ENCODE measurements at places on chromosomes 6 and 20.
A peak's percentile ranks its signal among the peaks of the same experiment; 100 is the strongest.

GRCh38 chr6:9086331-9086730 lies 651.0 kb upstream of the SLC35B3 start:
- DNase-seq, result no peak

- DNase-seq, result peak; percentile 45
Measured at GRCh38 chr20:62025394-62025793, 40.3 kb downstream of the TAF4 start.

DNA sequence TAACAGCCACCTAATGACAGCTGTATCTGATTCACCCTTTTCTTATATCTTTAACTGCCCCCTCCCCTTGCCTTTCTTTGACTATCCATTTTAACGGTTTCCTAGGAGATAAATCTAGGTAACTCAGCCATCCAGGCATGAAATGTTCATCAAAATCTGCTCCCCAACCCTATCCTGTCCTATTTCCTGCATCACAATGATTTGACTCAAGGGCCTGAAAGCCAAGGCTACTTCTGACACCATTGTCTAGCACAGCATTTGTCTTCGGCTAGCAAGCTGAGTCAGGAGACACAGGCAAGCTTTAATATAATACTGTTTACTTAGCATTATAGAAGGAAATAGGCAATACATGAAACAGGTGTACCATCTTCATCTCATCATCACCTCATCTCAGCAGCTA lies 31.6 kb upstream of the MANEA start:
- DNase-seq, result no peak

DNA sequence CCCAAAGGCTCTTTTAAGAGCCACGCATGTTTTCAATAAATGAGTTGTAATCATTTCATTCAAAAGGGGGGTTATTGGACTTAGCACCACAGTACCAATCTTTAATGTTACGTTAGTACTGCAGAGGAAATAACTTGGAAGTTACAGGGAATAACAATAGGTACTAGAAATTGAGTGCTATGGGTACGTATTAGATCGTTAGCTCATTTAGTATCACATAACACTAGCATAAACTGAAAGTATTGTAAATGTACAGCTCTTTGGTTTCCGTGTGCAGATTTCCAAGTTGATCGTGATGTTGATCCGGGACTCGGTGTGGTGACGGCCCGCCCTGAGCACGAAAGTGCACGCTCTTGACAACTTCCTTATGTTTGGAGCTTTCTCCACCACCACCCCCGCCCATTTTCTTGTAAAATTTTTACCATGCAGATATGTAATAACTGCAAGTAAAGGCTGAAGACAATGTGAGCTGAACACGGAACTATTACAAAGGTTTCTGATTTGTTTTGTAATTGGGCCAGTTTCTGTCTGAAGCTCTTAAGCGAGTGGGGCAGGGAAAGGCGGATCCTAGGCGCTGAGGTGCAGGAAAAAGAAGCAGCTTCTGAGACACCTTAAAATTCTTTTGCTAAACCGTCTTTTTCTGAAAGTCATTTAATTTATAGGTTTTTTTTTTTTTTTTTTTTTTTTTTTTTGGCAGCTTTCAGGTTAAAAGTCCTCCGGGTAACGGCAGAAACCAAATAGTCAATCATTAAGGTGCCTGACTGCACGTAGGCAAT lies 71.5 kb downstream of the HFE start:
- DNase-seq, result peak; percentile 44

- no peak for DNase-seq
Measured at GRCh38 chr20:45269754-45270270, 15.4 kb upstream of the SLPI start.

- peak; percentile 26 for DNase-seq
Measured at GRCh38 chr6:92297101-92297500, 1122.3 kb downstream of the EPHA7 start.

GRCh38 chr6:72624557-72625160 lies 2.8 kb downstream of the KCNQ5 start:
- DNase-seq, result no peak

GRCh38 chr20:9110916-9111432 lies 42.1 kb downstream of the PLCB4 start:
- no peak for DNase-seq

DNA sequence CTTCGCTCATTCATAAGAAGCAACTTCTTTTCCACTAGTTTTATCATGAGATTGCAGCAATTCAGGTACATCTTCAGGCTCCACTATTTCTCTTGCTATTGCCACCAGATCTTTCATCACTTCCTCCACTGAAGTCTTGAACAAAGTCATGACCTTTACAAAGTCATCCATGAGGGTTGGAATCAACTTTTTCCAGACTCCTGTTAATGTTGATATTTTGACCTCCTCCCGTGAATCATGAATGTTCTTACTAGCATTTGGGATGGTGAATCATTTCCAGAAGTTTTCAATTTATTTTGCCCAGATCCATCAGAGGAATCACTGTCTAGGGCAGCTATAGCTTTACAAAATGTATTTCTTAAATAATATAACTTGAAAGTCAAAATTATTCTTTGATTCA lies 1.5 kb downstream of the CENPQ start:
- no peak for DNase-seq

GRCh38 chr6:139996253-139996834 lies 621.9 kb upstream of the CITED2 start:
- DNase-seq, result peak; percentile 34

GRCh38 chr20:40486297-40486696 lies 202.7 kb downstream of the MAFB start:
- no peak for DNase-seq

DNA sequence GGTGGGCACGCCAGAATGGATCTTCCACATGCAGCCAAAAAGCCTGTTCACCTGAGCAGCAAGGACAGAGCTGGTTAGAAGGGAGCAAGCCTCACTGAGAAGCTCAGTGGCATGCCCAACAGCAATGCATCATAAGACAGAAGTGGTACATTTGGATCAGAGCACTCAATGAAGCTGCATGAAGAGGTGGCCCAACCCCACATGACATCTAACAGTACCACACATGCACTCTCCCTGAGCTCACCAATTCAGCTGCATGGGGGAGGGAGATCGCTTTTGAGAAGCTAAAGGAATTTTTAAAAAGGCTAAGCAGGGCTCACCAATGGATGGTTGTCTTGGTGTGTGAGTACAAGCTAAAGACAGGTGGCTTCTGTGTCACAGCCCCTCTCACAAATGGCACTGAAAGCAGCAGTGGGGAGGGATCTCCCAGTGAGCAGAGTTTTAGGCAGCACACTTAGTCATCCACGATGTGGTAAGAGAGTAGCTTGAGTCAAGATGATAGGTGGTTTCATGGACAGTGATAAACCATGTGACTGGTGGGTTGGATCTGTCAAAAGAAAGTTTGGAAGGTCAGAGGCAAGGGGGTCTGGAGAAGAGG lies 166.6 kb upstream of the TAB2 start:
- DNase-seq, result no peak

- DNase-seq, result no peak
Measured at GRCh38 chr20:59144179-59144830, 19.3 kb upstream of the ZNF831 start.

- no peak for DNase-seq
Measured at GRCh38 chr6:125853756-125854155, 63.0 kb downstream of the NCOA7 start.
